ENCODE measurements at places on chromosomes 12 and 14.
A peak's percentile ranks its signal among the peaks of the same experiment; 100 is the strongest.

- DNase-seq = peak; percentile 84
Measured at GRCh38 chr14:64755781-64756221, 51.6 kb downstream of the PLEKHG3 start.

DNA sequence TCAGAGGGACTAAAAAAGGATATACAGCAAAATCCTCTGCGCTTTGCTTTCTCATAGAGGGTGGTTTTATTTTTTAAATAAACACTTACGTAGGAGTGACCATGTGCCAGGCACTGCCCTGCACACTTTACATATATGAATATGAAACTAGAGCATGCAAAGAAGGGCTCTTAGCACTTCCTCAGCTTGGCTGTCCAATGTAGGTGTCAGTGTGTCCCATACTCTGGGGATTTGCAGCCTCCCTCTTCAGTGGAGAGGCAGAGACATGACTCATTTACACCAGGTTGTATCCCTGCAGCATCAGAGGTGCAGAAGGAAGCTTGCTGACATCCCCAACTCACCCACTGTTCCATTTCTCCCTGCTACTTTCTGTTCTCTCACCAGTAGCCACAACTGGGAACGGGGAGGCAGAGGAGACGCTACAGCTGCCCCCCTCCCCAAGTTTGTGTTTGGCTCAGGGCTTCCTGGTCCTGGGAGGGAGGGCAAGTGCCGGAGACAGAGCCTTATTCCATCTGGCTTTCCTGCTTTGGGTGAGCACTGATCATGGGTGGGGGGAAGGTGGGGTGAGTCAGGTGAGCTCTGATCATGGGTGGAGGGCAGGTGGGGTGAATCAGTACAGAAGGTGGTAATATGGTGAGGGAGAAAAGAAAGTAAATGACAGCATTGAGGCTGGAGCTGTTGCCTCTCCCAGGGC lies 4.9 kb upstream of the KRT5 start:
- no peak for DNase-seq

- DNase-seq = no peak
Measured at GRCh38 chr12:92911339-92911738, 17.8 kb downstream of the EEA1 start.

- DNase-seq = peak; percentile 46
Measured at GRCh38 chr12:47818467-47819137, 1.1 kb downstream of the HDAC7 start.

- no peak for DNase-seq
Measured at GRCh38 chr14:100654025-100654813, 67.0 kb upstream of the BEGAIN start.

GRCh38 chr12:48946205-48946604 lies 11.1 kb downstream of the ARF3 start:
- DNase-seq = no peak

- DNase-seq = no peak
Measured at GRCh38 chr12:121866331-121866730, 7.7 kb upstream of the HPD start.

- no peak for DNase-seq
Measured at GRCh38 chr12:71848212-71848611, 8.7 kb downstream of the TBC1D15 start.

DNA sequence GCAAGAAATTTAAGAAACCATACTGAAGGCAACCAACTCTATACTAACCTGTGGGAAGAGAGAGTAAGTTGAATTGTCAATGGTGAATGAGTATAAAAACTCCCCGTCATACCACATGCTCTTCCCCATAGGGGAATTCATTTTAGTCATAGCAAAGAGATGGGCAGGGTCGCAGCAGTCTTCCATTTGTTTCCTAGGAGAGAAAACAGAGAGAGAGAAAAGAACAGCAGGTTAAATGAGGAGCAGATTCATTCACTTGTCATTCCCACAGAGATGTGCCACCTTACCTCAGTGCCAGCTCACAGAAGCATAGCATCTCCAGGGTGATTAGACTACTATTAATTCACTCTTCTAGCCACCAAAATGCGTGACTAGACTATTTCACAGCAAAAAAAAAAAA lies 47.4 kb downstream of the ST8SIA1 start:
- no peak for DNase-seq

- DNase-seq = no peak
Measured at GRCh38 chr14:91185721-91186120, 58.8 kb downstream of the GPR68 start.

GRCh38 chr12:3299929-3300832 lies 190.8 kb upstream of the PRMT8 start:
- peak; percentile 74 for DNase-seq
